ENCODE measurements at places on chromosomes 7 and 10.

GRCh38 chr7:66464059-66464458 lies 164.6 kb upstream of the KCTD7 start:
- no peak for DNase-seq

- no peak for DNase-seq
Measured at GRCh38 chr10:88810196-88810961, 7.8 kb downstream of the LIPM start.

- no peak for DNase-seq
Measured at GRCh38 chr7:46071076-46071475, 150.0 kb upstream of the IGFBP3 start.

DNA sequence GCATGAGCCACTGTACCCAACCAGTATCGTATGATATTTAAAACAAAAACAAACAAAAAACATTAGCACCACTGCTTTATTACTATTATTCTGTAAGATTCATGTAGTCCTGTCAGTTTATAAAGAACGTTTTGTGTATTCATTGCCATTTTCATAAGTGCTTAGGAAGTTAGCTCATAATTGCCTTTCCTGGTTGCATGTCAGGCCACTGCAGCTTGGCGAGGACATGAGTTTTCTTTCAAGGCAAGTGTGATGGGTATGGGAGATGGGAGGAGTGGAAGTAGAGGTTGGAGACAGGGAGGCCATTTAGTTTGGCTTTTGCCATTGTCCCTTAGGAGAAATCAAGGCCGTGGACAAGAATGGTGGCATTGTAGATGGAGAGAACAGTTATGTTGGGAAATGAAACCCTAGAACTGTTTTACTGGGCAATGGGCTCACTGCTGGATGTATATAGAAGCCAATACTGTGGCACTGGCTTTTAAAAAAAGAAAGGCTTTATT lies 48.9 kb downstream of the TYW1 start:
- no peak for DNase-seq

- DNase-seq, result no peak
Measured at GRCh38 chr10:28840971-28841370, 163.7 kb downstream of the BAMBI start.

Measured in stimulated activated CD8-positive, alpha-beta memory T cell treated with anti-CD3 and anti-CD28 coated beads, Interleukin-4, amount 100 ng/mL, for 1 hour (primary cell).